ENCODE measurements at places on chromosomes 16 and 17.

DNA sequence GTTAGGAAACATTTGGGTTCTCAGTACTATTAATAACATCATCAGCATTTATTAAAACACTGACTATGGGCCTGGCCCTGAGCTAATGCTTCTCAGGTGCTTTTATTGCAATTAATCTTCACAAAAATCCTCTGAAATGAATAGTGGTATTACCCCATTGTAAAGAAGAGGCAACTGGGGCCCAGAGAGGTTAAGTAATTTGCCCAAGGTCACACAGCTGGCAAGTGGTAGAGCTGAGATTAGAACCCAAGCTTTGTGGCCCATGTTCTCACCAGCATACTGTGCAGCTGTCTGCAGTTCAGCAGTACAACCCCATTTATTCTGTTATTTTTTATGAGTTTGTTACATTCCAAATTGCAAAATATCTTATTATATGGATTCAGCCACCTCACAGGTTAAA is 82.3 kb downstream of the TBC1D16 start:
- no peak for DNase-seq

GRCh38 chr17:18937981-18938691 is 13.8 kb upstream of the SLC5A10 start:
- no peak for DNase-seq

DNA sequence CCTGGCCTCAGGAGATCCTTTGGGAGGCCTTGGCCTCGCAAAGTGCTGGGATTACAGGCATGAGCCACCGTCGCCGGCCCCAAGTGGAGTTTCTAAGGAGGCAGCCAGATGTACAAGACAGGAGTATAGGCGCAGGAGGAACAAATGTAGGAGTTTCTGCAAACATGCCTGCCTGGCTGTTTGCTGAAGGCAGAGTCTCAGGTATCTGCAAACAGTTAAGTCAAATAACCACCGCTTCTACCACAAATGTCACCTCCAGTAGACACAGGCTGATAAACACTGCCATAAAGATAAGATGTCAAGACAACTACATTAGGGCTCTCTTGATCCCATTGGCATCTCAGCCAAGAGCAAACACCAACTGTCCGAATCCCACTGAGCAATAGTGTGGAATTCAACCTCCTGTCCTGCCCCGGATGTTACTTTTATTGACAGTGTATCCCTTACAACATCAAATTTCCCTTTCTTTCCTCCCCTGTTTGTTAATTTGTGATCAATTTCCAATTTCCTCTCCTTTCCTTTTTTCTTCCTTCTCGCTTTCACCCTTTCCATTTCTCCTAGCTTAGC is 5.6 kb upstream of the COG1 start:
- no peak for DNase-seq

- no peak for DNase-seq
Measured at GRCh38 chr17:42720996-42721583, 23.8 kb downstream of the EZH1 start.

DNA sequence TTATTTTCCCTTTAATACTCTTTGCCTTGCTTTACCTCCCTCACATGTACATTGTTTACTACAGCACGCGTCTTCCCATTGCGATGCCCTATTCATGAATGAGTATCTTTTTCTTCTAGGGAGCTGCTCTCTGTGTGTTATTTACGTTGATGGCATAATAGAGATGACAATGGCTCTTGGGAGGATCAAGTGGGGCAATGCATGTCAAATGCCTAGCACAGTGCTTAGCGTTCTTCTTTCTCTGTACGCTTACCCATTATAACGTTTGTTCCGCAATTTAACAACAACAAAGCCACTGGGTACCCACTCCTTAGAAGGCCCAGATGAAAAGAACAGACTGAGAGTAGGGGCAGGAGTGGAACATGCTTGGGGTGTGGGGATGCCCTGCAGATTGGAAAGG is 271.6 kb upstream of the TNRC6C start:
- DNase-seq: no peak

GRCh38 chr16:80990577-80990976 is 16.1 kb downstream of the CMC2 start:
- DNase-seq: no peak

DNA sequence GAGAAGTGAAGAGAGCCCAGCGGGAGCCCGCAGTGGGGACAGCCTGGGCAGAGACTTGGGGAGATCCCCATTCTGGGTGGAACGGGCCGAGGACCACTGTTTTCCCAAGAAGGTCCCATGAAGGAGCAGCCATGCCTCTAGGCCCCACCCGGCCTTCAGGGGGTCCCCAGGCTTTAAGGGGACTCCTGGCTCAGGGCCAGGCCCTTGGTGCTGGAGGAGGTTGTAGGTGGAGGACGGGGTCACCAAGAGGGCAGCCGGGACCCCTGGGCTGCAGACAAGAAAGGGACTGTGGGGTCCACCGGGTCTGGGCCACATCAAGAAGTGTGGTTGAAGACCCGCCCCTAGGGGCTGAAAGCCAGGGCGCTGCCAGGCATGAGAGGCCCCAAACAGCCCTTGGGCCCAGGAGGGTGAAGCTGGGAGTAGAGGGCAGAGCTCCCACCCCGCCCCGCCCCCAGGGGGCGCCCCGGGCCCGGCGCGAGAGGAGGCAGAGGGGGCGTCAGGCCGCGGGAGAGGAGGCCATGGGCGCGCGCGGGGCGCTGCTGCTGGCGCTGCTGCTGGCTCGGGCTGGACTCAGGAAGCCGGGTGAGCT is at the start of gene PRSS21:
Gene PRSS21 (plus strand): TSS at position 487 of the 589 bp plus-strand sequence. CDS start 32 bp downstream, at position 519.
- peak; percentile 78 for DNase-seq

DNA sequence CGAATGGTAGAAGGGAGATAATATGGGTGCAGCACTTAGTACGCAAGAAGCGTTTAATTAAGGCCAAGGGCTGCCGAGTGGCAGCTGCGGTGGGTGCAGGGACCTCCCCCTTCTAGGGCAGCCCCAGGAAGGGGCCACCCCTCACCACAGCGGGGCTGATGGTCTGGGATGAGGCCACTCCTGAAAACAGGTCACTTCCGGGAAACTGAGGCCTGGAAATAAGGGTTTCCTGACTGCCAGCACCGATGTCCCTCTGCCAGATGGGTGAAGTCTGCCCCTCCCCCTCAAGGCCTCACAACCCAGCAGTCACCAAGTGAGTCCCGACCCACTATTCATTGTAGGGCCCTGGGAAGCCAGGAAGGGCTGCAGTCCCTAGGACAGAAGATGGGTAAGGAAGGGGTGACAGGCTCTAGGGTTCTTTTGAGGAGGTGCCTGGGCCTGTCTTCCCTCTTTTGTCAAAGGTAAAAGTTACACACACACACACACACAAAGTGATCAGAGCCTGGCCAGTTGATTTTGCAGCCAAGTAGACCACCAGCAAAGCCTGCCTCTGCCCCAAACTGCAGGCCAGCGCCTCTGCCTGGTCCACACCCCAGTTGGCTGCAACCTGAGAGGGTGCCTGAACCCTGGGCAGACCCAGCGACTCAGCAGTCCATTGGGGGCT is 12.5 kb downstream of the SREBF1 start:
- no peak for DNase-seq

DNA sequence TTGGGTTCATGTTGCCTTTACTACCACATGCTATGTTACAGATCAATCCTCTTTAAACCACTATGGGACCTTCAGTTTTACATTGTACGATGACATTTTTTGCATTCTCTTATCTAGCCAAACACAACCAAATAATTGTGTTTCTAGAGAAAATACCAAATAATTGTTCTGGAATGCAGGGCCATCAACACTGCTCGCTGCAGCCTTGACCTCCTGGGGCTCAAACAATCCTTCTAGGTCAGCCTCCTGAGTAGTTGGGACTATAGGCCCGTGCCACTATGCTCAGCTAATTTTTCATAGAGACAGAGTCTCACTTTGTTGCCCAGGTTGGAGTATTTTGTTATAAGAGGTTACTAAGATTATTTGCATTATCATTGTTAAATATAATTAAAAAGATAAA is 237.5 kb upstream of the PMFBP1 start:
- DNase-seq: no peak

DNA sequence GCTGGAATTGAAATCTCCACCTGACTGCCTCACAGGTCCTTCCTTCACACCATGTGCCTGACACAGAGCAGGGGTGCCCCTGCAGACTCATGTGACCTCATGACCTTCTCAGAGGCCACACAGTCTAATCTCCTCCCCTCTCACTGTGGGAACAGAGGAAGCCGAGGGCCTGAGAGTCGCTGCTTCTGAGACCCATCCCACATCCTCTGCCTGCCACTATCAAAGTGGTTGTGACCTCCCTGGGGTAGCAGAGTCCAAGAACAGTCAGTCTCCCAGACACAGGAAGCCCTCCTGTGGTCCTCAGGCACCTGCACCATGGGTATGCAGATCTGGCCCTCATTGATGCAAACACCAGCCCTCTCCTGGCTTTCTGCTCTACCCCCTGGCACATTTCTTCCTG is 78.5 kb downstream of the RAB11FIP4 start:
- DNase-seq: no peak

- DNase-seq: no peak
Measured at GRCh38 chr16:88350922-88351321, 31.8 kb upstream of the ZNF469 start.

DNA sequence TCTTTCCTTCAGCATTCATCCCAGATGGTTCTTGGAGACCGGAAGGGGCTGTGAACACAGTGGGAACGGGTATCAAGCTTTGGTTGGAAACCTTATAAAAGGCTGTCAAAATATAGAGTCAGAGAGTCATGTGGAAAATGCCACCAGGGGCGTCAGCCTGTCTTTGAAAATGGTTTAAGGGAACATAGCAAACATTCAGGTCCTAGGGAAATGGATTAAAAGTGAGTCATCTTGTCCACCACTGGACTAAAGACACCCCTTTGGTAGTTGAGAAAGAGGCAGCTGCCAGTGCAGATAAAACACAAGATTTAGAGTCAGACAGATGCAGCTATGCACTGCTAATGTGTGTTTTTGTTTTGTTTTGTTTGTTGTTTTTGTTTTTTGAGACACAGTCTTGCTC is 47.8 kb upstream of the BCO1 start:
- DNase-seq: no peak

DNA sequence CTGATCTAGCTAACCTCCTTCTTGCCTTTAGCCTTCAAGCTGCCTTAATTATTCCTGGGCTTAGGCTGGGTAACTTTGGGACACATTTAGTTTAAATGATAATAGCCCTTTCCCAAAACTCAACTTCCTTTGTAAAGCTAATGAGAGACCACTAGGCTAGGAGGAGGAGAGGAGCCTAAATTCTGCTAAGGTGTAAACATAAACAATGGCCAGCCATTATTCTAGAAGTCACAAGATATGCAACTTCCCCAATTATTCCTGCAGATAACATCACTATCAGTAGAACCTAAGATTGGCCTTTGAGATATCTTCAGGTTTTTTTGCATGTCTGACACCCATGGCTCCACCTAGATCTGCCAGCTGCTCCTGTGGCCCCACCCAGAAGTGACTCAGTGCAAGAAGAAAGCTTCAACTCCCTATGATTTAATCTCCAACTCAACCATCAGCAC is 131.2 kb upstream of the FAM20A start:
- no peak for DNase-seq
